ENCODE measurements at places on chromosomes 3 and 15.

DNA sequence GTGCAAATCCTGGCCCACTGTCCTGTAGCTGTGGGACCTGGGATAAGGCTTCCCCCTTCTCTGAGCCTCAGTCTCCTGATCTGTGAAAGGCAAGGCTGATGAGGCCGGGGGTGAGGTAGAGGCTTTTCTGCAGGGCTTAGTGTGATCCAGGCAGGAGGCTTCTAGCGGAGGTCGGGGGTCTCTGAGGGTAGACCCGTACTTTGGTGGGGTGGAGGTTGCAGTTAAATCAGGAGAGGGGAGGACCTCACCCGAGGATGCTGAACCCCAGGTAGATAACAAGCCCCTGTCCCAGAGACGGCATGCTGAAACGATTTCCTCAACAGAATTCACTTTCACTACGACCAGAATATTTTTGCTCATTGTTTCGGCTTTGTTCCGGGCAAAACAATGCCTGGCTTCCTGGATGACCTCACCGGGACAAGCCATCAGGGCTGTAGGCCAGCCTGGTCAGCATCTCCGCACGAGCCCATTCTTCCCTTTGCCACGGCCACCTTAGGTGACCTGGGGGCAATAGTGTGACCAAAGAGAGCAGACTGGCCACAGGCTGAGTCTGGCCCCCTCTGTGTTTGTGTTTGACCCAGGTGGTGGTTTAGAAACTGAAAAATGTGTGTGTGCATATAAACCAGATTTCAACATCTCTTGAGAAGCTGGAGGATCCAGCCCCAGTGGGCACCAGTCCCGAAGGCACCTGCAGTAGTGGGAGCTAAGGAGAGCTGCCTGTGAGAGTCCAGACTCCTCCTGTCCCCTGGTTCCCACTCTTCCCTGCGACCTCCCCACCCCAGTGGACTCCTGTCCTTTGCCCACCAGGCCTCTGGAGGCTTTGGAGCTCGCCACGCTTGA lies 33.0 kb downstream of the SLC6A6 start:
- no peak for DNase-seq

- DNase-seq = no peak
Measured at GRCh38 chr15:92326236-92326635, 67.4 kb upstream of the ST8SIA2 start.

GRCh38 chr15:34782901-34783300 lies 12.4 kb downstream of the ACTC1 start:
- no peak for DNase-seq

- DNase-seq = no peak
Measured at GRCh38 chr15:84832448-84833040, 15.4 kb downstream of the ALPK3 start.

DNA sequence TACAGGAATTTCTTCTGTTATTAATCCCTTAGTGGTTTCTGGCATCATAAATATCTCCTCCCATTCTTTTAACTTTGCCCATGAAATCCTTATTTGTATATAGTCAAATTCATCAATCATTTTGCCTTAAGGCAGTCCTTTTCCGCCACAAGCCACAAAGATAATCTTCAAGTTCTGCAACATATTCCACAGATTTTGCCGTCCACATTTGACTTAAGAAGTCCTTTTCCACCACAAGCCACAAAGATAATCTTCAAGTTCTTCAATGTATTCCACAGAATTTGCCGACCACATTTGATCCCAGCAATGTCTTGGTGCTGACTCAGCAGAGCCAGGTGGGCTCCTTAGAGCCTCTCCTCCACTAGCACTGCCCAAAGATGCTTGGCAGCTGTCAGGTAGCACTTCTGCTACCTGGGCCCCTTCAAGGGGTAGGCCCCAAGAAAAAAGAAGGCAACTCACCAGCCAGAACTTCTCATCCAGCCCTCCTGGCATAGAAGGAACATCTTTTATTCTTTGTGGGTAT lies 35.0 kb downstream of the SEC22C start:
- DNase-seq = no peak

DNA sequence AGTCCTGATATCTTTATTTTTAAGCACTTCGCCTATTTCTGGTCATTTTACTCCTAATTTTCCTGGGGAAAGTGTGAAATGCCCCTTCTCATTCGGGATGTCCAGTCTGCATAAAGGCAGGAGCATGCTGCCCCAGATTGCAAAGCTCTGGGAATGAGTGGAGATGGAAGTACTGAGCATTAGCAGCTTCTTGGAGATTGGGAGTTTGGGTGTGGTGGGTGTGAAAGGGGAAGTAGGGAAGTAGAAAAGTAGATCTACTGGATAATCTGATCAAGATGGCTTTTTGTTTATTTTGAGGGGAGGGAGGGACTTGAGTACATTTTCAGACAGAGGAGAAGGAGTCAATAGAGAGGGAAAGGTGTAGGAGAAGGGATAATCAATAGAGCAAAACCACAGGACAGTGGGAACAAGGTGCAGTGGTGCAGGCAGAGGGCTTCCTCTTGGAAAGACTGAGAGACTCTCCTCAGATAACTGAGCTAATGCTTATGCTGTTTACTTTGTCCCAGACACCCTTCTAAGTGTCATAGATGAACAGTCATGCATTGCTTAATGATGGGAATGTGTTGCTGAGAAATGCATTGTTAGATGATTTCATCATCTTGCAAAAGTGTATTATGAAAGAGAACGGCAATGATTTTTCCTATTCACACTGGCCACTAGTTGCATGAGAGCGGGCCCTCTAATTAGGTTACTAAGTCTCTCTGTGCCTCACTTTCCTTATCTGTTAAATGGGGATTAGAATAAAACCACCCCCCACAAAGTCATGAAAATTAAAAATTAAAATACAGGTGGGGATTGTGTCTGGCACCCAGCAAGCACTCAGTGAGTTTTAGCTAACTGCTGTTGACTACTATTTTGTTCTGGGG lies 45.5 kb downstream of the PHLDB2 start:
- DNase-seq = no peak

- DNase-seq = no peak
Measured at GRCh38 chr3:99856437-99857220, 39.0 kb downstream of the CMSS1 start.

- no peak for DNase-seq
Measured at GRCh38 chr3:187150599-187150998, 11.3 kb upstream of the RPL39L start.

GRCh38 chr15:37133602-37134001 lies 33.3 kb upstream of the MEIS2 start:
- DNase-seq = no peak

GRCh38 chr15:88321271-88321670 lies 64.7 kb upstream of the NTRK3 start:
- no peak for DNase-seq

GRCh38 chr3:43736558-43737440 lies 46.1 kb downstream of the ABHD5 start:
- no peak for DNase-seq

GRCh38 chr3:481680-482079 lies 285.1 kb downstream of the CHL1 start:
- DNase-seq = no peak

DNA sequence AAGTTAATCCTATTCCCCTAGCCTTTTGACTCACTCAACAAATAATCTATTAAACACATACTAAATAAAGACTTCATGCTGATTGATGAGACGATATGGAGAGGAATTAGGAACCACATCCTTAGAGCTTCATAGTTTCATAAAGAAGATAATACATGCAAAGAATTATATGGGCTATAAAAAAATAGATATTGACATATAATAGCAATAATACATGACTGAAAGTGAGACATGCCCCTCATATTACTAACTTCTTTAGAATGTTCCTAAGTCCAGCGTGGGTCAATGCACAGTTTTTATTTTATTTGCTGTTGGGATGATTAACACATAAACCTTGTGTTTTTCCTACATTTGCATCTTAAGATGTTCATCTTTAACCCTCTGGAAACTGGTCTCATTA lies 32.2 kb downstream of the SUCNR1 start:
- DNase-seq = no peak

GRCh38 chr3:71537211-71537611 lies 46.3 kb downstream of the FOXP1 start:
- no peak for DNase-seq

DNA sequence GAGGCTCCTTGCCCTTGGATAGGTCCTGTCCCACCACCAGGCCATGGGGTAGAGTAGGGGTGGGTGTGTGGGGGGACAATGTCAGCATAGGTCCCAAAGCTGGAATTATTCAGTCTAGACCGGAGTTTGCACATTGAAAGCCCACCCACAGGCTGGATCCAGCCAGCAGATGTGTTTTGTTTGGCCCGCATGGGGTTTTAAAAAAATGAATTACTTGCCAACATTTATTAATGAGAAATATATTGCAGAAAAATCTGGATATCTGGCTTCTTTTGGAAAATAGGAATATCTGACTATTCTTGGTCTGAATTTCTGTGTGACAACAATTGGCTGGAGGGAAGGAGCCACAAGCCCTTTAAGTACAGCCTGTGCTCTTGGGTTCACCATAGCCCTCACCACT lies 17.3 kb upstream of the LRIG1 start:
- DNase-seq = no peak

DNA sequence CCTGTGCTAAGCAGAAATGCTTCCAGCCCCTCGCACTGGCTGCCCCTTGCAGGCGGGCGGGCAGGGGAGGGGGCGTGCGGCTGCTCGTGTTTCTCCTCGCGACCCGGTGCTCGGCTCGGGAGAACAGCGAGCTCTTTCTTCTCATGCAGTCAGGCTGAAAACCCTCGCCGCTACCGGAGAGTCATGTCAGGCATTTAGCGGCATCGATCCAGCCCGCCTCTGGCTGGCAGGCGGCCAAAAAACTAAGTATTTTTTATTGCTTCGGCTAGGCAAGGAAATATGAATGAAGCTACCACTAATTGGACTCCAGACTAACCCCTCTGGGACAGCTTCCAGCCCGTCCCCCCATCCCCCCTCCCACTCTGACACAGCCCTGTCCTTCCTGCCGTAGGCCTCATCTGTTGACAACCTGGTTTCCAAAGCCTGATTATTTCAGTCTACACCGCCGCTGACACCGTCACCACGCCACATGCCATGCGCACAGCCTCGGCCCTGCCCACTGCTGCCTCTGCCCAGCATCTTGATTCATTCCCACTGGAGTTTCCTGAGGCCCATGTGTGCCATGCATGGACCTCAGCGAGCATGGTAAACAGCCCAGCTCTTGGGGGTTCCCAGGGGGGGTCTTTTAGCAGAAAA lies 35.3 kb downstream of the TLE3 start:
- no peak for DNase-seq

GRCh38 chr3:67011414-67012131 lies 13.5 kb downstream of the KBTBD8 start:
- no peak for DNase-seq

DNA sequence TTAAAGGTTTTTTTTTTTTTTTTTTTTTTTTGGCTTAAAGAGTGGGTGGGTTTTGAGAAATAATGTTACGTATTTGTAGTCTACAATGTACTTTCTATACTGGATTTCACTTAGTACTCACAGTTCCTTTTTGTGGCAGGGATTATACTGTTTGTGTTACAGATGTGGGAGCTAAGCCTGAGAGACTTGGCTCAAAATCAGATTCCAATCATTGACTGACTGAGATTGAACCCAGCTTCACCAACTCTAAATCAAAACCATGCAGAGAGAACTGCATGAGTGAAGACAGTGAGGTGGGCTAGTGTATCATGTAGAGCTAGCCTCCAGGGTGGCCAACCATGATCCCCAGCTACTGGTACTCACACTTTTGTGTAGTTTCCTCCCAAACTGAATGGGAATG lies 68.0 kb downstream of the TMEM108 start:
- DNase-seq = no peak

DNA sequence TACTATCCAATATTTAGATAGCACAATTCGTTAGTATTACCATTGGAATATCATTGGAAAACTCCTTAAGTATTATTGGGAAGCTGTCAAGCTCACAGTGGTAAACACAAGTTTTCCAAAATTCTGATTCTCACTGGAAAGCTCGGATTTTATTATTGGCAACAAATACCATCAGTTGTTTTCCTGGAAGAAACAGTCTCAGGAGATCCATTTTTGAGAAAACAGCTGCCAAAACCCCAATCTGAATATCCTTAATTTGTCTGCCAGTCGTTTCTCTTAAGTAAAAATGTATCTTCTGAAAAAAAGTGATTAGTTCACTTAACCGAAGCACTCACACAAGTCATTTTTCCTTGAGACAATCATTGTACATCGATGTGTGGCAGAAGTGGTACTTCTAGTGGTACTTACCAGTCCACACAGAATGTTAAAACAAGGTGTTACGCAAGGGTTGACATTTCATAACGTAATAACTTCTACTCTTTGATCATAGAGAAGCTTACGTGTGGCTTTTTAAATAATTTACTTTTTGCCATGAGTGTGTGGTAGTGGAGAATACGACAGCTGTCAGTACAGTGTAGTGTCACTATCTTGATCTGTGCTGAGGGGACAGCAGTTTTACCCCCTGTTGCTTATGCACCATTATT lies 74.9 kb downstream of the FAM43A start:
- no peak for DNase-seq

DNA sequence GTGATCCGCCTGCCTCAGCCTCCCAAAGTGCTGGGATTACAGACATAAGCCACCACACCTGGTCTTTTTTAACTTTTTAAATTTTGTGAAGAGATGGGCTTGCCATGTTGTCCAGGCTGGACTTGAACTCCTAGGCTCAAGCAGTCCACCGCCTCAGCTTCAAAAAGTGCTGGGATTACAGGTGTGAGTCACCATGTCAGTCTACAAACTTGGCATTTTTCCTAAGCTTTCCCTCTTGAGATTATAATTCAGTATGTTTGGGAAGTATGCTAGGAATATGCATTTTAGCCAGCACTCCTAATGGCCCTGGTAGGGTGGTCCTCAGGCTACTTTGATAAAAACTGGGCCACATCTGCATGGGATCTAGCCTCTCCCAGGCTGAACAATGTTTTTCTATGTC lies 4.4 kb downstream of the WDR73 start:
- no peak for DNase-seq
